ENCODE measurements at places on chromosomes 1 and 21. TPM values are rescaled to one million over a fixed set of nuclear protein-coding genes. Genes with fewer than 3 reads are reported as not detected.
A peak's percentile ranks its signal among the peaks of the same experiment; 100 is the strongest.

Gene TPTE
- not detected for total RNA-seq

Gene AQP10
- not detected for total RNA-seq

DNA sequence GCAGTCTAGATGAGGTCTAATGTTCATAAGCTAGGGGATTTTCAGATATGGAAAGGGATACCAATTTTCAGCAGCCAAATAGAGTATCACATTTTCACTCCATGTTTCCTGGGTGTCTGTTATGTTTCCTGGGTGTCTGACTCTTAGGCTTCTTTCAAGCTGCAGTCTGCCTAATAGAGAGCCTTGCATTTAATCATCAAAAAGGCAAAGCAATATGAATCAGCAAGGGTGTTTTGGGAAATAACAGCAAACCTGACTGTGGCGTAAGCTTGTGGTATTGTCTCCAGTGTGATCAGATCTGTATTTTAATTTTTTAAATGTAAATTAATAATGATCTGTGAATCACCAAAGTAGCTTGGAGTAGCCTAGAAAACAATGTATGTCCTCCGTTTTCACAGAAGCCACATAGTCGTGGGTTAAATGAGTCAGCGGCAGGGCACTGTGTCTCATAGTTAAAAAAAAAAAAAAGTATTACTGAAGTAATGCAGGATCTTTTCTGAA lies 10.4 kb downstream of the LGALS8 start:
- H3K4me1 ChIP-seq: peaks cover 54% of the 10 kb centered on the region
- peaks cover 38% of the 10 kb centered on the region for H3K36me3 ChIP-seq
- peak overlapping the region; percentile 88 for H3K27ac ChIP-seq
- DNase-seq: peak; percentile 71
- peak overlapping the region; percentile 34 for H3K4me3 ChIP-seq

GRCh38 chr21:18298228-18298627 lies 53.6 kb downstream of the CHODL start:
- no peaks in the 10 kb centered on the region for H3K36me3 ChIP-seq
- no peak for DNase-seq
- H3K4me1 ChIP-seq: no peaks in the 10 kb centered on the region
- H3K27me3 ChIP-seq: no peaks in the 10 kb centered on the region
- H3K27ac ChIP-seq: no peak overlapping the region

Gene RIPPLY3
- total RNA-seq: 0.27 TPM

DNA sequence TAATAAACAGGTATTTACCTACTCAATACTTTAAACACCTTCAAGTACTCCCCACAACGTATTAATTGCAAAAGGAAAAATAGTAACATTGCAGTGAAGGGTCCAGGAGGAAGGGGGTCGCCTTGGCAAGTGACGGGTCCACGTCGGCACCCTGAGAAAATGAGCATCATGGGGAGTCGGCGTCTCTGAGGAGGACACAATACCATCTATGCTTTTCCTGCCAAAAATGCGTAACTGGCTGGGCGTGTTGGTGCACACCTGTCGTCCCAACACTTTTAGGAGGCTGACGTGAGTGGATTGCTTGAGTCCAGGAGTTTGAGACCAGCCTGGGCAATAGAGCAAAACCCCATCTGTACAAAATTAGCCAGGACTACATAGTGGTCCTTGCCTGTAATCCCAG lies 7.3 kb downstream of the FTCD start:
- H3K4me3 ChIP-seq: no peak overlapping the region
- H3K36me3 ChIP-seq: no peaks in the 10 kb centered on the region
- H3K27me3 ChIP-seq: no peaks in the 10 kb centered on the region
- DNase-seq: no peak

- no peak overlapping the region for H3K27ac ChIP-seq
- H3K4me3 ChIP-seq: no peak overlapping the region
- H3K36me3 ChIP-seq: peaks cover 46% of the 10 kb centered on the region
- DNase-seq: no peak
- H3K4me1 ChIP-seq: peaks cover 41% of the 10 kb centered on the region
- no peaks in the 10 kb centered on the region for H3K27me3 ChIP-seq
These were observed 181.4 kb downstream of the CLIC6 start for GRCh38 chr21:34850166-34850690.

GRCh38 chr1:220873868-220874655 lies 5.2 kb upstream of the HLX start:
- no peak for DNase-seq
- H3K27ac ChIP-seq: no peak overlapping the region
- H3K36me3 ChIP-seq: peaks cover 2% of the 10 kb centered on the region
- peaks cover 20% of the 10 kb centered on the region for H3K4me1 ChIP-seq
- peaks cover 67% of the 10 kb centered on the region for H3K27me3 ChIP-seq

GRCh38 chr1:224582041-224582440 lies 34.1 kb upstream of the CNIH3 start:
- H3K27ac ChIP-seq: no peak overlapping the region
- H3K4me1 ChIP-seq: no peaks in the 10 kb centered on the region
- peaks cover 5% of the 10 kb centered on the region for H3K27me3 ChIP-seq
- no peak overlapping the region for H3K4me3 ChIP-seq
- no peaks in the 10 kb centered on the region for H3K36me3 ChIP-seq

DNA sequence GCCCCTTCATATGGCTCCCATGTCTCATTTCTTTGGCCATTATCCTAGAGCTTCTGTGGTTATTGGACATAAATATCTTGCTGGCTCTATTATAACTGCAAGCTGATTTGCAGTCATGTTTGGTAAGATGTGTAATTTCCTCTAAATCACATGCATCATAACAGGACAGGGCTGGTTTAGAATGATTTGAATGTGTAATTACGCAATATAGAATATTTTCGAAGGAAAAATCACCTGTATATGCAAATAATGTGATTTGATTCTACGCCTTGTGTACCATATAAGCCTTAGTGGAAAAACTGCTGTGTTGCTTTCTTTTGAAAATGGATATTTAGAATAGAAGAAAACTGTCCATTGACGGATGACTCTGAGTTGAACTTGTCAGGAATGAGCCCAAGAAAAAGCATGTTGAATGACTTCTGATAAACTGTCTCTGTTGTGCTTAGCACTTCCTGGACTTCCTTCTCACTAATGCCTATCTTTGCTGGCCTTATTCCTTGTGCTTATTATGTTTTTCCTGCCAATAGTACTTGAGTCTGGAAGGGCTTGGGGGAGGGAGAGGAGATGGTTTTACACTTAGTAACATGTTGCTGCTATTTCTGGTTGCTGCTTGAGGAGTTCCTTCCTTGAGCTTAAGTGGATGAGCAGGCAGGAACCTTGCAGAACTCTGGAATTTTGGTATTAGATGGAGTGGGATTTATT lies 6.5 kb downstream of the CACHD1 start:
- H3K27me3 ChIP-seq: peaks cover 20% of the 10 kb centered on the region
- no peak overlapping the region for H3K27ac ChIP-seq
- H3K4me1 ChIP-seq: peaks cover 4% of the 10 kb centered on the region
- DNase-seq: no peak
- H3K36me3 ChIP-seq: no peaks in the 10 kb centered on the region

Gene RAB29
- 31.5 TPM for total RNA-seq

Gene SLC44A3
- 0.21 TPM for total RNA-seq

GRCh38 chr1:222865718-222866117 lies 50.9 kb downstream of the DISP1 start:
- no peak for DNase-seq
- H3K27me3 ChIP-seq: no peaks in the 10 kb centered on the region
- no peak overlapping the region for H3K27ac ChIP-seq
- H3K4me1 ChIP-seq: peaks cover 3% of the 10 kb centered on the region

- H3K27me3 ChIP-seq: no peaks in the 10 kb centered on the region
- peaks cover 64% of the 10 kb centered on the region for H3K4me1 ChIP-seq
- H3K27ac ChIP-seq: no peak overlapping the region
- no peak overlapping the region for H3K4me3 ChIP-seq
These were observed 73.5 kb downstream of the PUM1 start for GRCh38 chr1:30991862-30992606.

GRCh38 chr1:223289621-223290020 lies 74.4 kb downstream of the SUSD4 start:
- no peaks in the 10 kb centered on the region for H3K4me1 ChIP-seq
- no peaks in the 10 kb centered on the region for H3K27me3 ChIP-seq
- H3K4me3 ChIP-seq: no peak overlapping the region
- DNase-seq: no peak
- no peaks in the 10 kb centered on the region for H3K36me3 ChIP-seq

GRCh38 chr1:16237343-16237830 lies 404 bp upstream of the CPLANE2 start:
- DNase-seq: no peak
- H3K36me3 ChIP-seq: no peaks in the 10 kb centered on the region
- H3K4me3 ChIP-seq: peak overlapping the region; percentile 85
- H3K27ac ChIP-seq: peak overlapping the region; percentile 82
- H3K4me1 ChIP-seq: peaks cover 17% of the 10 kb centered on the region

GRCh38 chr1:116889380-116889779 lies 20.3 kb upstream of the PTGFRN start:
- peaks cover 7% of the 10 kb centered on the region for H3K4me1 ChIP-seq
- no peak overlapping the region for H3K27ac ChIP-seq
- H3K4me3 ChIP-seq: no peak overlapping the region
- DNase-seq: no peak

Gene CR1L
- not detected for total RNA-seq

Gene SPRR2D
- not detected for total RNA-seq

DNA sequence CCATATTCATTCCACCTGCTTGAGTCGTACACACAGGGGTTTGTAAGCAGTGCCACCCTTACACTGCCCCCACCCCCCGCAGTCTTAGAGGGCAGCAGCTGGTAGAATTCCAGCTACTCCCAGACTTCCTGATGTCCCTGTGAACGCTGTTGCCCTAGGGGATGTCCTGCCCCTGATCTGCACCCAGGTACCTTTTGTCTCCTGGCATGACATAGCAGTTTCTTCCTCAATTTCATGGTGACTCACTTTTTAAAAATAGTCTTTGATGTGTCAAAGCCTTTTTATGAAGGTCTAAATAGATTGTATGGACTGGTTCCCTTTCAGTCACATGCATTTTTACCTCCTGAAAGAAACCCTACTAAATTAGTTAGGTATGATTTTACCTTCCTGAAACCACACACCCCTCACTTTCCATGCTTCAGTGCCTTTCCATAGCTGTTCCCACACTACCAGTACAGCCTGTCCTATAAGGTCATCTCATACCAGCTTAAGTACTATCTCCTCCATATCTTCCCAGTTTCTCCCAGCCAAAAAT lies 76.4 kb downstream of the ST3GAL3 start:
- H3K4me3 ChIP-seq: no peak overlapping the region
- H3K36me3 ChIP-seq: peaks cover 18% of the 10 kb centered on the region
- no peaks in the 10 kb centered on the region for H3K27me3 ChIP-seq

Gene DMBX1
- total RNA-seq: 0.10 TPM

Gene CYP4B1
- not detected for total RNA-seq

Gene GJA5
- not detected for total RNA-seq

GRCh38 chr1:223444411-223444810 lies 51.2 kb downstream of the CCDC185 start:
- H3K36me3 ChIP-seq: peaks cover 7% of the 10 kb centered on the region
- no peaks in the 10 kb centered on the region for H3K4me1 ChIP-seq
- H3K27ac ChIP-seq: no peak overlapping the region
- H3K27me3 ChIP-seq: peaks cover 8% of the 10 kb centered on the region

DNA sequence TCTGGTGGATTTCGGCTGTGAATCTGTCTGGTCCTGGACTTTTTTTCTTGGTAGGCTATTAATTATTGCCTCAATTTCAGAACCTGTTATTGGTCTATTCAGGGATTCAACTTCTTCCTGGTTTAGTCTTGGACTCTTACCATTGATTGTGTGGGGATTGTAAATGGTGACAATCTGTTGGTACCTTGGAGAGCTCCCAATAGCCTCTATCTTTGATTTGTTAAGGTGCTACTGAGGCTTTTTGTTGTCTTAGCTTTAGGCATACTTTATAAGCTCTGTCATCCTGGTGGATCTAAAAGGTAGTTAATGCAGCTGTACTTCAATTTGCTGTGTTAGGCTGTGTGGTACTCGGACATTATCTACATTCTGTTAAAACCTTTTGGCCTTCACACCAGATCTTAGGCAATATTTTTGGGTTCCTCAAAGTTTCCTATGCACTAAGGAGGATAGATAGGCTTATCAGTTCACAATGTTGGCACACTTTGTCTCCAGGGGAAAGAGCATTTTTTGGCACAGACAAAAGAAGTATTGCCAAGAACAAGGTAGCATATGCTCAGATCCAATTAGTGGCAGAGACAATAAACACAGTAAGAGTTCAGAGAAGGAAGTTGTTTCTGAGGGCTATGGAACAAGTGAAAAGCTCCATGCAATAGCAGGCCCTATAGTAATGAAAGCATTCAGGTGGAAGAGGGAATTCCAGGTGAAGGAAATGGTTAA lies 230.4 kb downstream of the PDE4B start:
- H3K36me3 ChIP-seq: no peaks in the 10 kb centered on the region
- H3K27ac ChIP-seq: no peak overlapping the region

Gene KIAA1614
- not detected for total RNA-seq

- no peaks in the 10 kb centered on the region for H3K4me1 ChIP-seq
- H3K4me3 ChIP-seq: no peak overlapping the region
- H3K27ac ChIP-seq: no peak overlapping the region
- no peaks in the 10 kb centered on the region for H3K27me3 ChIP-seq
These were observed 2010.5 kb downstream of the NCAM2 start for GRCh38 chr21:23008601-23009202.

DNA sequence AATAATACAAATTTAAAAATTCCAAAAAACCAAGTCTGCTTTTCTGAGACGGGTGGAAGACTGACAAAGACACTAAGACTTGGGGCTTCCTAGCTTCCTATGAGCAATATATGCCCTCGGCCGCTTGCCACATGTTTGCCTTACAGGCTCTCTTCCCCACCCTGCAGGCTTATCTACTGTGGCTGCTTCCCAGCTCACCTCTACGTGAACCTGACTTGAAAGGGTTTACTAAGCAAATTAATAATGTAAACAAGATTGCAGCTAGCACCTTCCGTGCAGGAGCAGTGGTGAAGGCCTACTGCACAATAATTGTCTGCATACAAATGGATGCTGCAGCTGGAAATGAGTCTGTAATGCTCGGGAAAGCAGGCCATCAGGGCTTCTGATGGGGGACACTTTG lies 152.9 kb upstream of the DAB1 start:
- DNase-seq: no peak
- no peak overlapping the region for H3K27ac ChIP-seq
- H3K4me1 ChIP-seq: no peaks in the 10 kb centered on the region
- no peaks in the 10 kb centered on the region for H3K36me3 ChIP-seq
- H3K27me3 ChIP-seq: peaks cover 3% of the 10 kb centered on the region
